ENCODE measurements at places on chromosomes 4 and X.

- DNase-seq: no peak
Measured at GRCh38 chr4:15042529-15043167, 40.4 kb downstream of the CPEB2 start.

DNA sequence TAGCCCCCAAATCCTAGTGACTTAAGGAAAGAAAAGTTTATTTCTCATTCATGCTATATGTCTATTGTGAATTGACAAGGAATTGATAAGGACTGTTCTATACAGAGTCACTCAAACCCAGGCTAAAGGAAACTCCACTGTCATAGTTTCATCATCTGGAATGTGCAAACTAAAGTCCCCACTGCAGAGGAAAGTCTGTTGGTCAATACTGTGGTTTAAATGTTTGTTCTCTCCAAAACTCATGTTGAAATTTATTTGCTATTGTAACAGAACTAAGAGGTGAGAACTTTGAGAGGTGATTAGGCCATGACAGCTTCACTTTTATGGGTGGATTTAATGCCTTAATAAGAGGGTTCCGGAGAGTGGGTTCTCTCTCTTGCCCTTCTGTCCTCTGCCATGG, 149.6 kb downstream of the COX18 start:
- DNase-seq: no peak

DNA sequence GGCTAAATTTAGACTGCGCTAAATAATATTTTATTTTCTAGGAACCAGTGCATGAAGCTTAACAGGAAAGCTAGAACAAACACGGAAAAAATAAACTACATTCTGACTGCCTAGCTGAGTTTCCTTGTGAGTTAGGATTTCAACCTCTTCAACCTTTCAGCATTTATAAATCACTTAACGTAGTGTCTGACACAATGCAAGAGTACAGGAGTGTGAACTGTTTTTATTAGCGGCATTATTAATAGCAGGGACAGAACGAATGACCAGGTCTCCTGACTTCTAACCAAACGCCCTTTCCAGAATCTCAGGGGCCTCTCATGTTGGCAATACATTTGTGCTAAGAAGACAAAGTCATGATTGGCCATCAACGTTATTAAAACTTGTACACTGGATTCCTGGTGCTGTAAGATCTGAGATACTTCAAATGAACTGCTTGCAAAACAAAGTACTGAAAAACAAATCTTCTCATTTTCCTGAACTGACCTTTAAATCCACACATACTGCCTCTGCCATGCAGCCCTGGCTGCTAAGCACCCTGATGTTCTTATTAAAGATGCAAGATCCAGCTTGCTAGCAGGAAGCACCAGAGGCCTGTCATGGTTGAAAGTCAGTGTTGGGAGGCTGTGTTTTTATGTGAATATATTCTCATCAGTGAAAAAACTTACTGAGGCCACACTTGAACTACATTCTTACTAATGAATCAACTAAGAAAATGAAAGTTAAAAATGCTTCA, 380.4 kb upstream of the CPEB2 start:
- no peak for DNase-seq

- DNase-seq: no peak
Measured at GRCh38 chr4:135240796-135241195, 1039.2 kb upstream of the PABPC4L start.

DNA sequence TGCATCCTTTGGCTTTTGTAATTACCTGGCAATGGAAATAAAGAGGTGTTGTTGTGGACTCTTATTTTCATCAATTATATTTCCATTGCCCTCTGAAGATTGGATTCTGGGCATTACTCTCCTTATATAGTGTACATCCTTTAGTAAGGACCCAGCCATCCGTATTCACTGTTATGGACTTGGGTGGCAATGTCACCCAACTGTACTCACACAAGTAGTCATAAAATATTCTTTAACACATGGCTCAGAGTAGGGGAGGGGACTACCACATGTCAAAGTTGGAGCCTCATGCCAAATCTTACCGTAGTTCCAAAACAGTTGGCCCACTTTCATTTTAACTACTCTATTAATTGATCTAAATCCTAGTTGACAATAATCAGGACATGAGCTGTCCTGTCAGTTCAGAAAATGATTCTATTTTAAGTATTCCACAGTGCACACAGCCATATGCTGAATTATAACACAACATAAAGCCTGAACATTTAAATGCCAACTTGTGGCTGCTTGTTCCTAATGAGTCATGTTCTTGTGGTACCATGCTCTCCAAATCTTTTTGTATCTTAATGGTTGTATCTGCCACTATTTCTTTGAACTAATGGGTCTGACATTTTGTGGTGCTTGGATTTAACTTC, 4.9 kb downstream of the FRAS1 start:
- DNase-seq: no peak

DNA sequence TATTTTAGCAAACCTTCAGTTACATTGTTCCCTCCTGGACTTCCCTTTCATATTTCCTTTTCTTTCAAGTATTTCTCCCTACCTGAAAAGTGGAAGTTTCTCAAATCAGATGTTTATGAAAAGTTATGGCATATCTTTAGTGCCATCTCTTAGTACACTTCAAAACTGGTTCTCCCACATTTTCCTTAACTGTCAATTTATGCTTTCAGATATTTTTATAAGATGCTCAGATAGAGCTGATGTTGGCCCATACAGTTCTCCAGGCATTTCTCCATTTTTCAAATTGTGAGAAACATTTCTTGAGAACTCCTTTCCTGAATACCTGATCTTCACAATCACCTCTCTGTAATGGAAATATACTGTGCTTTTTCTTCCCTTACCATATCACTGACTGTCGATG, 32.5 kb upstream of the AP1AR start:
- no peak for DNase-seq

DNA sequence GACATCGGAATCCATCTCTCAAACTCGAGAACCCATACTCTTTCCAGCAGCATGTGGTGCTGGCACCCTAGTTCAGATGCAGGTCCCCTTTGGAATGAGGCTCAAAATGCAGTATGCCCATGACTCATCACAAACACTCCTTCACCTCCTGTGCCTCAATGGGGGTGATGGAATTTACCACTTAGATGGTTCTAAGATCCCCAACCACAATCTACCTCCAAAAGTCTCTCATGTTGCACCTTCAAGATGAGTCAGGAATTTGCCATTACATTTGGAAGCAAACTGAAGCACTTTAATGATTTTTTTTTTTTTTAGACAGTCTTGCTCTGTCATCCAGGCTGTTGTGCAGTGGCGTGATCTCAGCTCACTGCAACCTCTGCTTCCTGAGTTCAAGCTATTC, 8.5 kb upstream of the MID1 start:
- no peak for DNase-seq

DNA sequence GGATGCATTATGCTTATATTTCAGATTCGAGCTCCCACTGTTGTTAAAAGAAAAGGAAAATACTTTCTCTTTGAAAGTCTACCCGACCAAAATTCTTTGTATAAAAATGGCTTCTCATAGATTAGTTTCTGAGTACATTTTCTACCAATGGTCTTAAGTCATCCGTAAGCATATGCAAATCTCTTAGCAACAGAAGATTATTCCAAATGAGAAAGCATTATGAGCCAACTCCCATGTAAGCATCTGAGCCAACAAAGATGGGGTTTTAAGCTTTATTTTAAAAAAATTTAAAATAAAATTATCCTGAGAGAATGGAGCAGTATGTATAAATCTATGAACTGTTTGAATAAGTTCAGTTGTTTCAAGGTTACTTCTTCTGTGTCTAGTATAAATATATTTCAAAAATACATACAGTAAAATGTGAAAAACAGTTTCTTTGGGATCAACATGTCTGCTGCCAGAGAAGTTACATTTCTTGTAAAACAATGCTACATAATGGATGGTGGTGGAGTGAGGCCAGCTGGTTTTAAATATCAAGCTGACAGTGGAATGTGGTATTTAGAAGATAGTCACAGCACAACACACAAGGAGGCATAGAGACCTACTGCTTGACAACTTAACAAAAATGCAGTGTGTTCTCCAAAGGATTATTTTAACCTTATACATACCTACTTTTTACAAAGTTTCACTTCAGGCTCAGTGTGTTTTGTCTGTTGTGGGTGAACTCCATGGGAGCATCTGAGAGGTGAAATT, 199.5 kb upstream of the DIPK2B start:
- DNase-seq: no peak

- no peak for DNase-seq
Measured at GRCh38 chr4:68808060-68808459, 7.7 kb upstream of the UGT2B10 start.

DNA sequence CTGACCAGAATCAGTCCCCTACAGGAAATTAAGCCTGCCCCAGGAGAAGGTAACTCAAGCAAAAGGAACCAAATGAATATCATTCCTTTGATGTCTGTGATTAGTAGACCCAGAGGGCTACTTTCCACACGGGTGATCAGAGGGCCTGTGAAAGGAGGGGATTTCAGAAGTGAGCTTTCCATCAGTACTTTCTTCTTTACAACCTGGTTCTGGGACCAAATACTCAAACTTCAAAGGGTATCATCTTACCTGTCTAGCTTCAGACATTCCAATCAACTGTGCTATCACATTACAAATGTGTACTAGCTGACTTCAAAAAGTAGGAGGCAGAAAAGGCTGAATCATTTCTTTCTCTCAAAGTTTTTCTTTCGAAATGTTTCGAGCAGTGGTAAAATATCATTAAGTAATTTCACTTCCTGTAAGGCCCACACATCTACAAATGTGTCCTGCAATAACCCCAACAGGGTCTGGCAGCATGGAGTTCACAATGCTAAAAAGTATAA, 23.9 kb downstream of the ACSL4 start:
- no peak for DNase-seq

- no peak for DNase-seq
Measured at GRCh38 chr4:180717451-180718033, 1525.7 kb upstream of the TENM3 start.

DNA sequence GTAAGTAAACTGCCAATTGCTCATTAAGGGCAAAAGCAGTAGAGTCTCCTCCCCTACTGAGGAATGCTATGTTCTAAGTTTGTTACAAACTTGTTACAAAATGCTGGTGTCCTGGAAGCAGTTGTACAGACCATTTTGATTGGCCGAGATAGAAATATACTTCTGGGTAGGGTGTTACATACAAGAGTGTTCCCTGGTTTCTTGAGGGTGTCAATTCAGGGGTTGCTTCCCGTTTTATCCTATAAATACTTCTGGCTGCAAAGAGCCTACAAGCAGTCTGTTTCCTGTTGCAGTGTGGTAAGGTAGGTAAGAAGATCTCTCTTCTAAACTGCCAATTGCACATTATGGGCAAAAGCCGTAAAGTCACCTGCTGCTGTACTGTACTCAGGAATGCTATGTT, 5.7 kb downstream of the TRPC5OS start:
- no peak for DNase-seq

DNA sequence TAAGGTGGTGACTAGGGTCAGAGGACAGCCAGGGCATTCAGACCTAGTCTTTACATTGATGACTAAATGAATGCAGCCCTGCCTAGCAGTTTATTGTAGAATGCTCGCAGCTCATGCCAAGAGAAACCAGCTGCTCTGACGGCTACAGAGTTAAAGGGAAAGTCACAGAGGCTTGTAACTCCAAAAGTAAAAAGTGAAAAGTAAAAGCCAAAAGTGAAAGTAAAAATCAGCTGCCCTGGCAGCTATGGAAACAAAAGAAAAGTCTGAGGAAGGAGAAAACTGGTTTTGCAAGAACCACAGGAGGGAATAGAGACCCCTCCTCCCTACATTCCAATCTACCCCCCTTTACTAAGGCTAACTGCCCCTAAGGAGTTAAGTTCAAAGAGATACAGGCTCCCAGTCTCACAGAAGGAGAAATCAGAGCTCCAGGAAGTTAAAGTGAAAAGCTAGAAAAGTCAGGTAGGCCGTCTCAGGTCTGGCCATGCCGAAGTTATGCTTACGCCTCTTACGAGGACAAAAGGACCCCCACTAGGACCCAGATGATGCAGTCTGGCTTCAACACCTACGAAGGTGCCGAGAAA, 6.0 kb downstream of the GAGE10 start:
- peak; percentile 3 for DNase-seq

DNA sequence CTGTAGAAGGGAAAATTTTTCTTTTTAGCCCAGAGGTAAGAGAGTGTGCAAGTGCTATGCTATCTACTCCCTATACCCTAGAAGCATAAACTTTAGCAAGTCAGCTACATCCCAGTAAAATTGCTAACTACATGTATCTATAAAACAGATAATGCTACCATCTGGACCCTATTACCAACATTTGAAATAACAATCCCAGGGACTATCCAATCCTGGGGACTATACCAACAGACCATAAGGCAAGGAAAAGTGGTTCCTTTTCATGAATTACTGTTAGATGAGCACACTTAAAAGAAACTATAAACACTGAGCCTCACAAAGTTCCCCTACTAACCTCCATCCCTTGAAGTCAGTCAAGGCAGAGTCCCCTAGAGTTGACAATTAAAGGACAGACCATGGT, 213.6 kb upstream of the VEGFC start:
- DNase-seq: no peak

DNA sequence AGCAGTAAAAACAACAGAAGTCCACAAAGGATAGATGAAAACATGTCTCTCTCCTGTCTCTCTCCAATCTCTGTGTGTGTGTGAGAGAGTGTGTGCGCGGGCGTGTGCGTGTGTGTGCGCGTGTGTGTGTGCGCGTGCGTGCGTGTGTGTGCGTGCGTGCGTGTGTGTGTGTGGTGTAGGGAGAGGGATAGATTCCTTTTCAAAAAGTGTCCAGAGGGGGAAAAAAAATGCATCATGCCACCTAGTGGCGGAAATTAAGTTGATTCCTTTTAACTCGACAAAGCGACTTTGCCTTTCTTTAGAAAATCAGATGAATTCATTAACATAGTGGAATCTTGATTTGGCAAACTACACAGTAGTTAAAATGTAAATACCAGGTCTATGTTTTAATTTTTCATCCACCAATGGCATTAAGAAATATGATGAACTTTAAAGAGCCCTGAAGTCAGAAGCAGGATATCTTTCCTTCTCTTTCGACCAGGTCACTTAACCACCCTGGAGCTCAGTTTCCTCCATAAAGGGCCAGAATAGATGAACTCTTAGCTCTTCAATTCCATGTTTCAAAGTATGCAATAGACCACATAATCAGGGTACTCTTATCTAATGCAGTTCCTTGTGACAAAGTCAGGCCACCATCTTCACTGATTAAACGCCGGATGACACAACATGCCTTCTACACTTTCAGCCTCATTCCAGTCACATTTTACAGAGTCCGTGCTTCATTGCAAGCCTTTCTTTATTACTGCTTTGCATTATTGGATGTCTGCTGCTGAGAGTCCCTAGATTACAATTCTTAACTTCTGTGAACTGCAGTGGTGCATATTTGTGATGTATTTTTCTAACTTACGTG, 162.8 kb downstream of the FBXO8 start:
- DNase-seq: peak; percentile 2

- no peak for DNase-seq
Measured at GRCh38 chr4:1221155-1221870, 27.6 kb downstream of the CTBP1 start.

DNA sequence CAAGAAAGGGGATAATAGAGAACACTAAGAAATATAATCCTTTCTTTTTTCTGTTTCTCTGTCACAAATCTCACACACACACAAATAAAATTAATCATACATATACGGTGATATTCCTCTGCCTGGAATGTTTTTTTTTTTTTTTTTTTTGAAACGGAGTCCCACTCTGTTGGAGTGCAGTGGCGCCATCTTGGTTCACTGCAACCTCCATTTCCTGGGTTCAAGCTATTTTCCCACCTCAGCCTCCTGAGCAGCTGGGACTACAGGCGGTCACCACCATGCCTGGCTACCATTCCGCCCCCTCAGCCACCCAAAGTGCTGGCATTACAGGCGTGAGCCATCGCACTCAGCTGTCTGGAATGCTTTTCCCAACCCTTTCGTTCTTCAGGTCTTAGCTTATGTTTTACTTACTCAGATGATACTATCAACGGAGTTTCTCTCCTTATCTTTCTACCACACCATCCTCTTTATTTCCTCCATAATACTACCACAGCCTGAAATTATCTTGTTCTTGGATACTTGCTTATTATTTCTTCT, 69.3 kb downstream of the ANKRD17 start:
- no peak for DNase-seq
